Stimulated activated CD8-positive, alpha-beta memory T cell treated with anti-CD3 and anti-CD28 coated beads, Interleukin-7, amount 100 ng/mL, for 4 hours (primary cell): ENCODE measurements at places on chromosomes 4 and X.

DNA sequence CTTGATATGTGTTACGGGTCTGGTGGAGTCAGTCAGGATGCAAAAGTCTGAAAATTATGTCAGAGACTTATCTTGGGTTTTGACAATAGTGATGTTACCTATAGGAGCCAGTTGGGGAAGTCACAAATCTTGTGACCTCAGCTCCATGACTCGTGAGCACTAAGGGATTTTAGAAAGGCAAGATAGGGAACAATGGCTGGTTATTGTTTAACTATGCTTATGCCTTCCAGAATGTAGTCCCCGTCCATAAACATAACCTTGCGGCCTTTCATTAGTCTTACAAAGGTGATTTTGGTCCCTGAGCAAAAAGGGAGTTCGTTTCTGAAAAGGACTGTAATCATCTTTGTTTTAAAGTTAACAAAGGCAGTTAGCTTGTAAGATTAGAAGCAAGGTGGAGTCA is 23.9 kb upstream of the GATB start:
- DNase-seq = no peak

DNA sequence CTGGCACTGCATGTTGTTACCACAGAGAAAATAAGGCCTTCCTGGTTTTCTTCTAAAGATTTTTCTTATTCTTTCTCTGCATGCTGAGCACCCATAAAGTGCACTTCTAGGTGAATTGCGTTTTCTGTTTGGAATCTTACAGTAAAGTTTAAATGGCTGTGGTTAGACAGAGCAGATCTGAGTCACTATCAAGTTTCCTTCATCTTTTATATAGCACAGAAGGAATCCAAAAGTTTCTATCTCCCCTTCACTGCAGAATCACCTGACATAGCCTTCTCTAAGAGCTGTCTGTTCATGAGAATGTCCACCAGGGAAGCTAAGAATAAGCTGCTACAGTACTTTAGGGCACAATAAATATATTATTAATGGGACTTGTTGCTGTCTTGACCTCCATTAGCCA is 455.5 kb upstream of the FAM241A start:
- DNase-seq = no peak

GRCh38 chr4:100908540-100908939 is 390.7 kb upstream of the EMCN start:
- DNase-seq = no peak

DNA sequence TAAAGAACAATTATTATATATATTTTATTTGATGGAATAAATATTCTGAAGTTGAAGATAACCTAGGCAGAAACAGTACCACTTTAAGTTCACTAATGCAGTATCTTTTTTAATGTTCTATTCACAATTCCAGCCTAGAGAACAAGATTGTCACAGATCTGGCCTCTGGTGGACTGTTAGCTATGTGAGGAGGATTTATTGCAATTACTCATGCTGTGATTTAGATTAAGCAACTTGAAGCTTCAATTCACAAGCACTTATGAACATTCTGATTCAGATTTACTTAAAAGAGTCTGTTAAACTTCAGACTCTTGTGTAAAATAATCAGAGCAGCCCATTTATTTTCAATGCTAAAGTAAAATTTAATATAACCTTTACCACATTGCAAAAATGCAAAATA is 1489.8 kb downstream of the STIM2 start:
- DNase-seq = no peak

DNA sequence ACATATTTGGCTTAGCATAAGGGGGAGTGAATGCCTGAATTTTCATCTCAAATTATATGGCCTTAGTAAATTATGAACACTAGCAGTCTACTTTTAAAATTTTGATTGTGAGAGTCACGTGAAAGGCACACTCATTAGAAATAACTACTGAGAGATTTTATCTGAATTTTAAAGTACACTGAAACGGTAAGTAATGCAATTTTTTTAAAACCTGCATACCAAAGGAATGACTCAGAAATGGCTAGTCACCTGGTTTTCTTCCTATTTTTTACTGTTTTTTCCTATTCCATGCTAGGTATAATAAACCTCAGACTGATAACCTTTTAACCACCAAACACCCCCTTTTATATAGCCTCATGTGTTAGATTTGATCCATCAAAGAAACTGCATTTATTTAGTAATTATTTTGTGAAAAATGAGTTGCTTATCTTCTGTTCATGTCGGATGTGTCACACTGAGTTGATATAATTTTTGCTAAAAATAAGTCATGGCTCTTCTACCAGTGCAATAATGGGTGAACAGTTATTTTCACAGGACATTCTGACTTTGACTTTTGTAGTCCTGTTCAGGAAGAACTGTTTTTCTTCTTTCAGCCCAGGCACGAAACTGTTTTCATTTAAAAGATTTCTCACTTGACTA is 40.4 kb downstream of the CPEB2 start:
- DNase-seq = no peak

- DNase-seq = no peak
These were observed 244 bp downstream of the EIF2S3 start for GRCh38 chrX:24055043-24055356.

DNA sequence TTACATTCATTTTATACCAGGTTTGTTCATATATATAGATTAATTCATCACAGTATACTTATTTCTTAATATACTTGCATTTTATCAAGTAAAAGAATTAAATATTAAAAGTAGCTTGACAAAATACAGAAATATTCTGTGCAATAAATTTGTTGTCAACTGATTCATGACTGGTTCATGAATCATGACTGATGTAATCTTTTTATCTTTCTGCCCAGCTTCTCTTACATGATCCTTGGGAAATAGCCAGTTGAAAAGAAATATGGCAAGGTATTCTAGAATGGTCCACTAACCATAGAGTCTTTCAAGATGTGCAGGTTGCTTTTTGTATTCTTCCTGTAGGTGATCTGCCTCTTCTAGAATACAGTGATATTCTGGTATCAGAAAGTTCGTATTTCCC is 4.2 kb upstream of the CCNA2 start:
- no peak for DNase-seq

GRCh38 chrX:64205441-64205734 is at the start of gene AMER1:
TSS of gene AMER1 (minus strand) at chrX:64205708. CDS start at chrX:64193286, 12,422 bp downstream.
- DNase-seq = no peak

- no peak for DNase-seq
These were observed 144.7 kb downstream of the NAA11 start for GRCh38 chr4:79181190-79181589.

DNA sequence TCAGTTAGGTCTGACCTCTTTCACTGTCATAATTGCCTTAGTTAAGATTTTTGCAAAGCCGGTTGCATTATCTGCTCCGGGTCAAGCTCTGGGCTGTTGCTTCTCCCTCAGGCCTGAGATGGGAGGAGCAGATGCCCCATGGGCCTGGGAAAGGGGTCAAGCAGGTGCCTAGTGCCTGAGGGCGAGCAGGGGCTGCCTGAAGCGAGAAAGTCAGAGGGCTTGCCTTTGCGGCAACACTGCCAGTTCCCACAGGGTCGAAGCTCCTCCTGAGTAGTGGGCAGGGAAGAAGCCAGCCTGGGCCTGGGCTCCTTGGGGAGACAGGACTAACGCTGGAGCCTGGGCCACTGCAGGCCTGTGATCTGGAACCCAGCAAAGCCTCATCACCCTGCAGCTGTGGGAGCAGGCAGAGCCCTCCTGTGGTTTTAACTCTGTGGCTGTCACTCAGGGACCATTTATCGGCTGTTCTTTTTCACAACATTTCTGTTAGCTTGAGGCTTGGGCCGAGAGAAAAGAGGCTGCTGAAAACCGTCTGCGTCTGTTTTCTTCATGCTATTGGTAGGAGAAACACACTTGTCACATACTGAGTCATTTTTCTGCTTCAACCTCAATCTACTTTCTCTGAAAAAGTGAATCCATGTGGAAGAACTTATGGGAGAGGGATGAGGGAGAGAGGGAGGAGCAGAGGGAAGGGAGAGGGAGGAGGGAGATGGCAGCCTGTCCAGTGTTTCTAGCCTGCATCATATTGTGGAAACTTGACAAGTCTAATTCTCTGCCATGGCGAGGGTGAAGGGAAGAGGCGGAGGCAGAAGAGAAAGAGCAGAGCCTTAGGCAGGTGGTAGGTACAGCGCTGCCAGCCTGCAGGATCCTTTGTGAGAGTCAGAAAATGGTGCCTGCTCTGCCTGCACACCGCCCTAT is 68.4 kb downstream of the RHOH start:
- no peak for DNase-seq

DNA sequence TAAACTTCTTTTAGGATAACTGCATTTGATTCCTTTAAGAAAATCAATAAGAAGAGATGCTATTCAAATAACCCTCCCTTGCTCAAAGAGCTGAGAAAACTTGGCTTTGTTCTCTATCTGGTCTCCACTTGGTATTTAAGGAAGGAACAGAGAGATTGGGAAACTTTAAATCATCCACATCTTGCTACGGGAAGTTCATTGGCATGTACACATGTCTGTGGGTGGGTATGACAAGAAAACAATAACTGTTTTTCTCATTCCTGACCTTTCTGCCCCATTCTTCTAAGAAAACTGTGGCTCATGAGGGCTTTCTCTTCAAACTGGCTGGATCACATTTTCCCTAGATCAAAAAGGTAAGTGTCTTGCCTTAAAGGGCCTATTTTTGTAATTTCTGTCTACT is 6.0 kb downstream of the SEL1L3 start:
- no peak for DNase-seq

GRCh38 chr4:123555233-123555806 is 158.7 kb downstream of the SPRY1 start:
- no peak for DNase-seq

GRCh38 chr4:124804584-124804983 is 92.1 kb upstream of the ANKRD50 start:
- DNase-seq = no peak

DNA sequence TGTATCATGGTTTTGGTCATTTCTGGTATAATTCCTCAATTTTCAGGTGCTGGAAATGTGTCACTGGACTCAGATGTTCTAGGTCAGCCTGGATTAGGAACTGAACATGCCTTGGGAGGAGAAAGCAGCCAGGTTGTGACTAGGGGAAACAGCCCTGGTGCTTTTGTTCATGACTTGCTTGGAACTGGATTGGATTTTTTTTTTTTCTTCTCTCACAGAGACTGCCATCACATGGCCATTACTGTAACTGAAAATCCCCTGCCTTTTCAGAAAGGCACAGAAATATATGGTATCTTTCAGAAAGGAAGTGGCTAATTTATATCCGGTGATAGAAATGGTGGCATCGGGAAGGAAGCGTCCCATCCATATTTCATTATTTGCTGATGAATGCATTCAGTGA is 34.6 kb downstream of the SEPTIN11 start:
- no peak for DNase-seq

DNA sequence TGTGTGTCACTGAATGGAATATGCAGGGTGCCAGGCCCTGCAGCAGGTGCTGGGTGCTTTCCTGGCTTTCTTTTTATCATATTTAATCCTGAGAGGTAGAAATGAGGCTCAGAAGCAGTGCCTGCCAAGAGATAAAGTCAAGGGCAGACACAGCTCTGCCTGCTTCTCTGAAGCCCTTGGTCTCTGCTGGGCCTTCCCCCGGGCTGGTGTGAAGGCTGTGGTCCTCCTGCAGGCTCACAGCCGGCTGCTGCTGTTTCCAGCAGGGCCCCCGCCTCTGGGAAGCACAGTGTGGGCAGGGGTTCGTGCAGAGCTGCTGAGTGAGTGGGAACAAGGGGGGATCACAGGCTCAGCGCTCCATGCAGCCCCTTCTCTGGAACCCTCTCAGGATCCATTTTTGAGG is 49.6 kb downstream of the TBC1D14 start:
- DNase-seq = no peak

- DNase-seq = no peak
These were observed 85.2 kb upstream of the CLCN4 start for GRCh38 chrX:10071451-10072144.

GRCh38 chr4:48329976-48330375 is 11.4 kb upstream of the SLAIN2 start:
- no peak for DNase-seq

DNA sequence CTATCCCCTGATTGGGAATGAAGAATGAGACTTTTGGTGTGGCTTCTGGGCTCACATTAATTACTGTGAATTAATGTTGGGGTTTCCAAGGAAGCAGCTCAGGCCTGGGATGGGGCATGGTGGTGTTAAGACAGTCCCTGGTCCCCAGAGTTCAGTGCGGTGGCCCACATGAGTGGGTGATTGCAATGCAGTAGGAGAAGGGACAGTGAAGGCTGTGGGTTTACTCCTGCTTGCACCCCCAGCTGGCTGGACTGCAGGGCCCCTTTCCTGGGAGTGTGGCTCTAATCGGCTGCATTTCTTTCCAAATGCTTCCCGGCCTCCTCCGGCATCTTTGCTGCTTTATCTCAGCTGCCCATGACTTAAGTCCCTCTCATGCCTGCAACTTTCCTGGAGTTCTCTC is 28.2 kb upstream of the GPR78 start:
- no peak for DNase-seq

DNA sequence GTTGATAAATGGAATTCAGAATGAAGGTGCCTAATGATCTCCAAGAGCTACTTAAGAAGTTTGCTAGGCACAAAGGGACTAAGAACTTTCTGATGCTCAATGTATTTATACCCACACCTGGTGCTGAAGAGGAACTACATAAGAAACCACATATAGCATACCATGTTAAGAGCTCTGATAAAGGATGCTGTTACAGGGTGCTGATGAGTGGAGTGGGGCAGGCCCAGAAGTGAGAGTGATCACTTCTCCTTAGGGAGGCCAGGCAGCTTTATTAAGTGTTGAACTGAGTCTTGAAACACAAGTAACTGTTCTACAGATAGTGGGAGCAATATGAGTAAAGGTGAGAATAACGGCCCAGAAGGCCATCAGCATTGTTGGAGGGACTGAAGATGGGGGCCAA is 68.3 kb upstream of the CHRDL1 start:
- no peak for DNase-seq

- no peak for DNase-seq
These were observed 10.9 kb downstream of the MFAP3L start for GRCh38 chr4:170015285-170015684.

- no peak for DNase-seq
These were observed 67.4 kb downstream of the ZNF182 start for GRCh38 chrX:47936224-47936939.

- DNase-seq = no peak
These were observed 5.8 kb downstream of the AFAP1 start for GRCh38 chr4:7933651-7934510.

- no peak for DNase-seq
These were observed 652.2 kb upstream of the DIPK2B start for GRCh38 chrX:45852884-45853283.

DNA sequence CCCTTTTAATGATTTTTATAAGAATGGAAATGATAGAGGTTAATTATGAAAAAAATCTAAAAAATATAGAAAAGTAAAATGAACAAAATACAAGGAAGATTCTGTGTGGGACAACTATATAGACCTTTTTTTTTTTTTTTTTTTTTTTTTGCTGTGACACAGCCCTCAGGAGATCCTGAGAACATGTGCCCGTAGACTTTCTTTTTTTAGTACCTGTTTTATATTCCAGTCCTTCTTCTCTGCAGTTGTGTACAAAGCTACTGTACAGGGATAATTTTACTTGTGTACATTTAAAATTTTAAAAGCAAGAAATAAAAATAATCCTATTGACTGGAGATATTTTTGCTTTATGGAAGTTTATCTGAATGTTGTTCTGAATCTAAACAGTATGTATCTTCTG is 85.5 kb downstream of the KDM6A start:
- no peak for DNase-seq

GRCh38 chr4:157791236-157791635 is 381.6 kb downstream of the GASK1B start:
- DNase-seq = no peak
